Uterine smooth muscle cell (primary cell): ENCODE measurements at places on chromosomes 3 and 15. TPM values are rescaled to one million over a fixed set of nuclear protein-coding genes. Genes with fewer than 3 reads are reported as not detected.

Gene IMPG2
- total RNA-seq: 0.25 and 0.44 TPM in 2 replicates

Gene GOLGA6D
- total RNA-seq: 0.12 TPM in 1 of 2 replicates, not detected in the other

Gene NR1D2
- 71.4 and 73.4 TPM in 2 replicates for total RNA-seq

Gene NCKIPSD
- total RNA-seq: 11.5 and 14.6 TPM in 2 replicates

Gene ZNF639
- total RNA-seq: 55.7 and 56.6 TPM in 2 replicates

Gene ITPKA
- total RNA-seq: 18.1 and 25.0 TPM in 2 replicates

Gene LTK
- total RNA-seq: 0.37 and 0.44 TPM in 2 replicates

Gene B3GNT5
- total RNA-seq: 9.8 and 10.0 TPM in 2 replicates

Gene SPSB4
- not detected in 2 replicates for total RNA-seq

Gene AGBL1
- not detected in 2 replicates for total RNA-seq

Gene MME
- total RNA-seq: 249 and 267 TPM in 2 replicates
